ENCODE measurements at places on chromosomes 2 and 18.

DNA sequence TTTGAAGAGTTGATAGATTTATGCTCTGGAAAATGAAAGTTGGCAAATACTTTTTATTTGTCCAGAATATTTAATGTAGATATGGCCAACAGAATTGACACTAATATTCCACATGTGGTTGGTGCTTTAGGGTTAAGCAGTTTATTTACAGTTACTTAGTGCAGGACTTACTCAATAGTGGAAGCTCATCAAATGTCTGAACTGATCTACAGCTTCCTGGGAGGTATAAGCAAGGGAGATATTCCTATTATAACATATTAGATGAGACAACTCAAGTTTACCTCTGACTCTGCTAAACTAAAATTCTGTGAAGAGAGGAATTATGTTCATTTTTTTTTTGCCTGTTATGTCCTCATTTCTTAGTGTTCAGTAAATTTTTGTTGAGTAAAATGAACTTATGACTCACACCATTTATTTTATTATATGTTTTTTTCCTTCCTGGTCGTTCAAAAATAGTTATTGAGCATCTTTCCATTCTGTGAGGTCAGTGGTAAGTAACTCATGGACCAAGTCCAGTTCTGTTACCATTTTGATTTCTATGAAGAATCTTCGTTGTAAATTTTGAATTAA lies 13.6 kb downstream of the ABI2 start:
- no peak for DNase-seq

DNA sequence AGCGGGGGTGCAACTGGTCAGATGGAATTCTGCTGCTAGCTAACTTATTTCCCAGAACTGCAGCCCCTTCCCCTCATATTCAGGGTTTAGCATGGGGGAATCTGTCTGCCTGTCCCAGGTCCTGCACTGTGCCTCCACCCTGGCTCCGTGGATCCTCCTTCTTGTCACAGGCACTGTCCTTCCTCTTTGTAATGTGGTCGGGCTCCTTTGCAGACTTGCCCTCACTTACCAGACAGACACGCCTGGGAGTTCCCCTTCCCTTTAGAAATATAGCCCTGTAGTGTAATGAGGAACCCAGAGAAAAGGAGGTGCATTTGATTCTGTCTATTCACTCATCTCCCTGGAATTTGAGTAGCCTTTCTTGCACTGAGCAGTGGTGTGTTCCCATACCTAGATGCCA lies 108.7 kb downstream of the TRIM43 start:
- DNase-seq, result no peak

- DNase-seq, result no peak
These were observed 473.0 kb upstream of the TNP1 start for GRCh38 chr2:217332866-217333265.

DNA sequence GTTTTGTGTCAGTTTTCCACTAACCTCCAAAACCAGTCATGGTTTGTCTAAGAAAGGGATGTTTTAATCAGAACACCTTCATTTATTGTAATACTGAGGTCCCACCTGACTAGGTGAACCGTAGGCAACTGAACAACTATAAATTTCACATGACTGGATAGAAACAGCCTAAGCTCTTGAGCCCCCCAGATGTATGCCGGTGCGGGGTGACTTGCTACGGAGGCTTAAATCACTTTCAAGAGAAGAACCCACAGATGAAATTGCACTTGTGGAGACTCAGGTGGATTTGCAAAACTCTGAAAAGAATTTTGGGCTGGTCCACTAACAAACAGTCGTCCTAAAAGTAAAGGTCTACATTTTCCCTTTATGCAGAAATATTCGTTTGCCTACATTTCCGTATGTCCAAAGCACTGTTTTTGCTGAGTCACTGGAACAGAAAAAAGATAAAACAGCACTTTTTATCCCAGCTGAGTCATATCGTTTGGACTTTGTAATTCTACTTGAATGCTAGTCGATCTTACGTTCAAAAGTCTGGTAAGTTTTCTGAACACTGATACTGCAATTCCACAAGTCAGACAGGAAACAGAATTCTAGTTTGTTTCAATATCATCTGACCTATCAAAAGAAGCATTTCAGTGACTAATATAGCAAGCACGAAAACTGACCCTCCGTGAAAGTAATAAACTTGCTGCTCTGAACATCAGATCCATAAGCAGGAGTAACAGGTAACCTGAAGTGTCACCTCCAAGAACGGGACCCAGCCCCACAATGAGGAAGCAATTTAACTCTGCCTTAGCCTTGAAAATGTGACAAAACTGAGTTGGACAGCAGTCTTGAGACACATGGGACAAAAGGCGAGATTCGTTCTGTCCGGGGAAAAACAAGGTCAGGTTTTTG lies 18.1 kb downstream of the ZNF516 start:
- no peak for DNase-seq

DNA sequence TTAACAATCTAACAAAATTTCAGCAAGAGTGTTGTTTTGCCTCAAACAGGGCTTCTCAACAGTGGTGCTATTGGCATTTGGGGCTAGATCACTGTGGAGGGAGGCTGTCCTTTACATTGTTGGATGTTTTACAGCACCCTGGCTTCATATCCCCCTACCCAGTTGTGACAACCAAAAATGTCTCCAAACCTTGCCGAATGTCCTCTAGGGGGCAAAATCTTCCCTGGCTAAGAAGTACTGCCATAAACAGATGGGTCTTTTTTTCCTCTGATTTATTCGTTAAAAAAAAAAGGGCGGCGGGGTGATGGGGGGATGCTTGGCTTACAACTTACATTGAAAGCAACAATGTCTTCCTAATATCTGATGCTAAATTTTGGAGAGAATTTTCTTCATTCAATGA lies 207.6 kb upstream of the CCDC150 start:
- peak; percentile 32 for DNase-seq

GRCh38 chr18:28065031-28065792 lies 111.7 kb downstream of the CDH2 start:
- DNase-seq, result no peak

GRCh38 chr2:238061315-238062202 lies 758 bp downstream of the SCLY start:
- DNase-seq, result peak; percentile 41

DNA sequence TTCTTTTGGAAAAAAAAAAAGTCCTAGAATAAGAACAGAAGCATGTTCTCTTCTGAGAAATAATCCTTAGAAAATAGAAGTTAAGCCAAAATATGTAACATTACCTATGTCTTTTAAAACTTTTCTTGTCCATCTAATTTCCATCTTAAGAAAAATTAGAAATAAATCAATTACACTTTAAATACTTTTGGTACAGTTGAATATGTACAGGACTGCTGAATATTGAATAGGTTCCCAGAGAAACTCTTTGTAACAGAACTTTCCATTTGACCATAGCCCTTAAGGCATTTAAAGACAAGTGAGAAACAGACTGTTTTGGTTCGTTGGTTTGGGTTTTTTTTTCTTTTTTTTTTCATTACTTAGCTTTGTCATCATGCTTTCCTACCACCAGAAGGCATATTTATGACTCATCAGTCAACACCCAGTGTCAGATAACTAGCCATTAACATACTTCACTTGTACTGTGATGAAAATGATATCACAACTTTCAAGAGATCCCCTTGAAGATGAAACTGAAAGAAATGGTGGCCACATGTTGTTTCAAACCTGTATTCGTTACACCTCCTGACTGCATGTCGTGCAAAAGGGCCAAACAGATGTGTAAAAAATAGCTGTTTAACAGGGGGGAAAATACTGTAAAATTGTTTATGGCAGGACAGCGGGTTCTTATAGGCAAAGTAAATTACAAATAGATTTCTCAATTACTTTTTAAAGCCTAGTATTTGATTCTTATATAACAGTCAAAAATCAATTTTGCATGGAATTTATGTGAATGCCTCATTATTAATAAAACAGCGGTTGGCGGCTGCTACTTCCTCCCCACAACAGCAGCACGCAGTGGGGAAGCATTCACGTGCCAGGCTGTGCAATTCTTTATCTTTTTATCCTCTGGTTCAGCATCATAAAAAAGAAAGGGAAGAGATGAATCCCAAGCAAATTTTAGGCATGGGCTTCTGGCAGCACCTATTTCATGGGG lies 280.7 kb upstream of the HNRNPA3 start:
- DNase-seq, result no peak

GRCh38 chr2:39676342-39676741 lies 10.6 kb downstream of the TMEM178A start:
- no peak for DNase-seq

DNA sequence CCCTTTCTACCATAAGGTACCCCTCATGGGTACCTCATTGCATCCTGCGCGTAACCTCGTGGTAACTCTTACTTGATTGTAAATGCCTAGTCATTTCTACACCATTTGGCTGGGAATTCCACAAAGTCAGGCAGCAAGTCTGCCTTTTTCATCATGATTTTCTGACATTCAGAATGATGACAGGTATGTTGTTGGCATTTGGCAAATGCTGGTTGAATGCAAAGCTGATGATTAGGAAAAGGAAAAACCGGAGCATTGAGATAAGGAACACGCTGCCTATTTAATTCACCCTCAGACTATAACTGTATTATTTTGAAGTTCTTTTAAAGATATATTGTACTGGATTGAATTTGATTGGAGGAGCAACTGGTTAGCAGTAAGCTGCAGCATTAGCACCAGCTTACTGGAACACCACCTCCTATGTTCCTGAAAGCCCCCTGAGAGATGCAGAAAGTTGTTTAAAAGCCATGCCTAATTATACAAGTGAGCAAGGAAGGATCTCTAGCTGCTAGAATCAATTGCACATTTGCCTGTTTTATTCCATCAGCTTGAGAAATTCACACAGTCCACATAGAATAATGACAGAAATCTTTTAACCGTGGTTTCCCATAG lies 520.1 kb downstream of the LRP1B start:
- no peak for DNase-seq

DNA sequence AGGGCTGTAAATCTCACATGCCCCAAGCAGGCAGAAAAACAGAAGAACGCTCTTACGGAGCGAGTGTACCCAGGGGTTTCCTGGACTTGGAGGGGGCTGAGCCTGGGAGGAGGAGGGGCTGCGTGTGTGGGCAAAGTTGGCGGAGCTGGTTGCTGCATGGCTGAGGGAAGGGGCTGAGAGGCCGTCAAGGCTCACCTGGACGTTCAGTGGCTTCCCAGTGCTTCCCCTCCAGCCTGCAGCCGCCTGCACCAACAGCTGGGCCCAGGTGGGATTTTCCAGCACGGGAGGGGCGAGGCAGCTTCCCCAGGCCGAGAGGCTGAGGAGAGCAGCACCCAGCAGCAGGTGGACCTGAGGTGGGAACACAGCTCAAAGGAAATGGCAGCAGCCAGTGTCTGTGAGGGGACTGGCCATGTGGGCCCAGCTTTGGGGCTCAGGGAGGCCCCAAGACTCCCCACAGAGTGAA lies 70.6 kb upstream of the CTDP1 start:
- no peak for DNase-seq

- no peak for DNase-seq
These were observed 95.8 kb downstream of the TGOLN2 start for GRCh38 chr2:85231952-85232351.

DNA sequence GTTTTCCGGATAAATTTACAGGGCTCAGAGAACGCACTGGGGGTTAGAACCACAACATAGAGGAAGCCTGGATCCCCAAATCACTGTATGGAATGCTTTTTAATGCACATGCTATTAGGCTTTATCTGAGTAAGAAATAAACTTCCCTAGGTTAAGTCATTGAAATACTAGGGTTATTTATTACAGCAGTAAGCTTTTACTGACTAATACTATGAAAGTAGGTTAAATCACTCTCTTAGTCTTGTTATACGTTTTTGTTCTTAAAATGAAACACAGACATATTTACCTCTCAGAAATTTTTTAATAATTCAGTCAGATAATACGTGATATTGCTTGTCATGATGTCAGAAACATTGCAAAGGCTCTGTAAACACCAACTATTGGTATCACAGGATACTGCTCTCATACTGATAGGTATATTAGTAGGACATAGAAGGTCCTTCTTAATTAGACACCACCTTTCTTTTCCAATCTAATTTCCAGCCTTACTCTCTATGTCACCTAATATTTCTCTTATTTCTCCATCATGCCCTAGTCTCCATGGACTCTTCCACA lies 162.7 kb upstream of the NYAP2 start:
- DNase-seq, result no peak

GRCh38 chr2:229169751-229170150 lies 101.3 kb downstream of the PID1 start:
- DNase-seq, result no peak

DNA sequence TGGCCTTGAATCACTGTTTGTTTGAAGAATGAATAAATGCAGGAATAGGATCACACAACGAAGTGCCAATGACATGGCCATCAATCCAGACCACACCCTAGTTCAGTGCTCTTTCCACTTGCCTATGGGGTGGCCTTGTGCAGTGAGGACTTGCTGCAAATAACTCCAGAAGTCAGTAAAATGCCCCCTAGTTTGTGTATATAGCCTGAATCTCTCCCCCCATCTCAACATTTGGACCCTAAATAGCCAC lies 299 bp downstream of the FABP1 start:
- DNase-seq, result no peak

DNA sequence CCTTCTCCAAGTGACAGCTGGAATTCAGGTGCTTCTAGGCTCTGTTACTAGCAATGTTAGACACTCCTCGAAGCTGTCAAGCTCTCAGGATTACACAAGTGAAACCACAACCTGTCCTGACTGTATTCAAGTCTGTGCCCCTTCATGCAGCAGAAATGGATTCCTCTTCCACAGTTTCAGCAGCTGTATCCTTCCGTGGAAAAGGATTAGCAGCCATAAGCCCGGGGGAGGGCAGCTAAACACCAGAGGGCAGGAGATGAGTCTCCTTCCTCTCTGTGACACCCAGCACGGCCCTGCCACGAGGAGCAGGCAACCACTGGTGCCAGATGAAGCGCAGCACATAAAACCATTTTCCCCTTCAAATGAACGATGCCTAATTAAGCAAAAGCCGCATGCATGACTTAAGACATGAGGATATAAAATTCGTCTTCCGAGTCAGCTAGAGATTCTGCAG lies 1.2 kb downstream of the ST3GAL5 start:
- DNase-seq, result peak; percentile 37

DNA sequence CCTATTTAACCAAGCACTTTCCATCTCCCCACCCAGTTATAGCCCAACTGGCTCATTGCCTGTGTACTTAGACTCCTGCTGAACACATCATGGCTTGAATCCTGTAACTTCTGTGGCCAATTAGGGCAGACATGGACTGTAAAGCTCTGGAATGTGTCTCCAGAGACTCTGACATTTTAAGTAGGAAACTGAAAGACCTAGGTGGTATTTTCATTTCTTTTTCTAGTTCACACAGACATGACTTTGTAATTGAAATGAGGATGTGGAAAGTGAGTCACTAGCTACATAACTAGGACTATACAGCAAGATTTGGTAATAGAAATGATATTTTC lies 12.2 kb downstream of the DOK1 start:
- no peak for DNase-seq
